ENCODE measurements at places on chromosomes 12 and 14. TPM values are rescaled to one million over a fixed set of nuclear protein-coding genes. Genes with fewer than 3 reads are reported as not detected.

CKAP4 gene
- total RNA-seq: 93.9 TPM

KLRC2 gene
- total RNA-seq: 10.4 TPM

PZP gene
- total RNA-seq: not detected

BIN2 gene
- 33.0 TPM for total RNA-seq

OR4E2 gene
- not detected for total RNA-seq

- no peak overlapping the region for H3K4me3 ChIP-seq
- H3K27ac ChIP-seq: no peak overlapping the region
- no peaks in the 10 kb centered on the region for H3K36me3 ChIP-seq
- H3K4me1 ChIP-seq: no peaks in the 10 kb centered on the region
- no peak for DNase-seq
Measured at GRCh38 chr12:123546281-123546680, 12.8 kb upstream of the RILPL1 start.

- no peaks in the 10 kb centered on the region for H3K4me1 ChIP-seq
- no peak overlapping the region for H3K4me3 ChIP-seq
- no peak overlapping the region for H3K27ac ChIP-seq
- DNase-seq: peak; percentile 39
- no peaks in the 10 kb centered on the region for H3K36me3 ChIP-seq
Measured at GRCh38 chr12:15033641-15034040, 60.8 kb downstream of the PDE6H start.

DNA sequence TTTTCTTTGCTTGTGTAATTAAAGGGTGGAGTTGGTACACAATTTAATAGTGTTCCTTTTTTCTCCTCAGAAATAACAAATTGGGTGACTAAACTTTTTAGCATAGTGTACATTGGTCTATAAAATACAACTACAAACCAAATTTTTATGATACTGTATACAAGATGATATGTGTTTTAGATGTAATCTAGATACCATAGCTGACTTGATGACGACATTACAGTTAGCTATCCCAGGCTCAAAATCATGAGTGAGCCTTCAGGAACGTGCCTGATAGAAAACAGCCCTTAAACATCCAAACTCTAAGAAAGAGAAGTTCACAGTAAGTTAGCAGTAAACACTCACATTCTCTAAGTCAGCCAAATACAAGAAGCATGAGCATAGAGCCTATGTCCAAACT is 99.0 kb upstream of the SSTR1 start:
- H3K27ac ChIP-seq: no peak overlapping the region
- H3K4me3 ChIP-seq: no peak overlapping the region
- no peaks in the 10 kb centered on the region for H3K27me3 ChIP-seq

DNA sequence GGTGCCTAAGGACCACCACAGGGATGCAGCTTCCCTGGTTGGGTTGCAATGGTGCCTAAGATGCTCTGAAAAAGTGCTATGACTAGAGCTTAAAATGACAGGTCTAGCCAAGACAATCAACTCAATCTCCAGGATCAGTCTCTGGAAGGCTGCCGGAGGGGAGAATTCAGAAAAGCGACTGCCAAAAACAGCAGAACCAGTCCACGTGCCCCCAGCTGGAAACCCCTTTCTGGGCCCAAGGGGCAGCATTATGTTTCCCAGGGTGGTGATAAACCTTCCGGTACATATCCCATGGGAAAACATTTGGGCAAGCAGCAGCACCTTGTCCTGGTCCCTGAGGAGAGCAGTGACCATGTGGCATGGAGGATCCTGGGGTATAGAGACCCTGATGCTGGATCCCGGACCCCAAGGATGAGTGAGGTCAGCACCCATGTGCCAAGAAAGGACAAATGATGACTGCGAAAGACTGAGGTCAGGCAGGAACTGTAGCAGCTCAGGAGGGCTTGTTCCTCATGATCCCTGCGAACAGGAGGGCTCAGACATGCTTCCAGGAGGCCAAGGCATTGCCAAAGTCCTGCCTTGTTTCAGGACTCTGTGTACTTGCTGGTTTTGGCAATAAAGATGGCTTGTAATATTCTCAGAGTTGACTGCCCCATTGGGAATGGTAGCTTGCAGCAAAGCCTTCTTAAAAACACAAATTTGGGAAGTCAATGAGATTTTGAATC is 49.9 kb upstream of the LTBP2 start:
- H3K36me3 ChIP-seq: peaks cover 26% of the 10 kb centered on the region
- no peaks in the 10 kb centered on the region for H3K4me1 ChIP-seq
- no peak overlapping the region for H3K27ac ChIP-seq
- DNase-seq: no peak
- H3K4me3 ChIP-seq: no peak overlapping the region

Data from stomach (tissue), 19 donors.